ENCODE measurements at places on chromosomes 3 and 15. TPM values are rescaled to one million over a fixed set of nuclear protein-coding genes. Genes with fewer than 3 reads are reported as not detected.

The FGD5 gene
- 18.7 TPM for total RNA-seq

The CCR2 gene
- 2.0 TPM for total RNA-seq

The CYP1A2 gene
- total RNA-seq: not detected

The USF3 gene
- total RNA-seq: 28.5 TPM

The RBM5 gene
- 214 TPM for total RNA-seq

The FILIP1L gene
- total RNA-seq: 23.7 TPM

The RNF168 gene
- 22.9 TPM for total RNA-seq

The LCTL gene
- not detected for total RNA-seq

The ITGA11 gene
- 8.5 TPM for total RNA-seq

The SETD2 gene
- total RNA-seq: 87.8 TPM

The AHSG gene
- total RNA-seq: not detected

The WDR93 gene
- 1.0 TPM for total RNA-seq

The PLA1A gene
- 0.59 TPM for total RNA-seq

The IQCF5 gene
- total RNA-seq: not detected

The CAMP gene
- not detected for total RNA-seq

The TRIM71 gene
- total RNA-seq: under 0.01 TPM

The IP6K2 gene
- 84.0 TPM for total RNA-seq

The GOLGA8N gene
- total RNA-seq: 13.9 TPM

The KIF23 gene
- 2.2 TPM for total RNA-seq

The FEZF2 gene
- not detected for total RNA-seq

The EXD1 gene
- total RNA-seq: not detected

The CCDC9B gene
- total RNA-seq: 14.1 TPM

The MED12L gene
- 1.6 TPM for total RNA-seq

The PLSCR1 gene
- 81.8 TPM for total RNA-seq

The OR5K2 gene
- total RNA-seq: not detected

The COL8A1 gene
- total RNA-seq: 9.2 TPM

The PARP15 gene
- total RNA-seq: 5.6 TPM

The FGF12 gene
- total RNA-seq: 2.1 TPM

The KLHL40 gene
- not detected for total RNA-seq

The FBXO22 gene
- 12.8 TPM for total RNA-seq

The ZNF80 gene
- total RNA-seq: 0.33 TPM

The HTR3E gene
- total RNA-seq: not detected

The UBL7 gene
- 44.5 TPM for total RNA-seq

The SNURF gene
- 5.8 TPM for total RNA-seq

The NAALADL2 gene
- 53.9 TPM for total RNA-seq

The GUCA1C gene
- total RNA-seq: not detected

The SLC22A13 gene
- 0.48 TPM for total RNA-seq

The PIGZ gene
- 12.0 TPM for total RNA-seq

The SLC28A2 gene
- total RNA-seq: not detected

The IMPG2 gene
- total RNA-seq: 0.32 TPM

The SI gene
- not detected for total RNA-seq

The CHRD gene
- total RNA-seq: 12.1 TPM

The TERB2 gene
- total RNA-seq: not detected

Measured in breast epithelium (tissue), 4 donors.